ENCODE measurements at places on chromosomes 11 and 22.

DNA sequence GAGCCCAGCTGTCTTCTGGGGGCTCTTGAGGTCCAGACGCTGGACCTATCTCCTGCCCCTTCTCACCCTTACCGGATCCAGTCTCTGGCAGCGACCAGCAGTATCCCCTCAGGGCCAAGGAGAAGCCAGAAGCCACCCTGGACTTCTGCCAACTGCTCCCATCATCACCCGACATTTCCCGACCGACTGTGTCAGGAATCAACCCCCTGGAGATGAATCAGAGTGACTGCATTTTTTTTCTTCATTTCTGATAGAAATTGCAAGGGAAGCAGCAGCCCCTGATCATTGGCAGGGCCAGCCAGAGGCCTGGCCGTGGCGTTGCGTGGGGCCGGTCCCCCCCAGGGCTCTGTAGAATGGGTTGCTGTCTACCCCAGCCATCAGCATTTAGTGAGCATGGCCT, 5.2 kb upstream of the LIF start:
- H3K4me3 ChIP-seq: no peak overlapping the region
- peaks cover 71% of the 10 kb centered on the region for H3K4me1 ChIP-seq
- DNase-seq: no peak
- peaks cover 19% of the 10 kb centered on the region for H3K27me3 ChIP-seq
- H3K36me3 ChIP-seq: no peaks in the 10 kb centered on the region

DNA sequence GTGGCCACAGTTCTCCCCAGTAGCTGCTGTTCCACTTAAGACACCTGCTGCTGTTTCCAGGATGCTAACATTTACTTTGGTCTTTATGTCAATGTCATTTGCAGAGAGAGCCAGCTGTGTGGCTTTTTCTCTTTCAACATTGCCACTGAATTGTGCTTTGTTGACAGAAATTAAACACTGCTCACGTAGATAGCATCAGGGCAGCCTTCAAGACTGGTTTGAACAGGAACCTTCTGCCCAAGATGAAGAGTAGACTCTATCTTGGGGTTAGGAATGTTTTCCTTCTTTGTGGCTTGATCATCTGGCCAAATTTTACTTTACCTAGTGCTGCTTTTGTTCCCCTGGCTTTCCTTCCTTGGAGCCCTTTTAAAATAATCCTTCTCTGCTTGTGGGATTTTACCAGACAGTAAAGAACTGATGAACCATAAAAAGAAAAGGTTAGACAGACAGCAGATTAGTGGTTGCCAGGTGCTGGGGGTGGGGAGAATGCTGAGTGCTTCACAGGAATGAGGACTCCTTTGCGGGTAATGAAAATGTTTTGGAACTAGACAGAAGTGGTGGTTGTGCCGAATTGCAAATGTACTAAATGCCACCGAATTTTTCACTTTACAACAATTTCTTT, 22.7 kb upstream of the XBP1 start:
- no peak for DNase-seq
- peaks cover 5% of the 10 kb centered on the region for H3K27me3 ChIP-seq
- peak overlapping the region; percentile 72 for H3K27ac ChIP-seq
- H3K4me1 ChIP-seq: peaks cover 30% of the 10 kb centered on the region
- H3K36me3 ChIP-seq: peaks cover 10% of the 10 kb centered on the region

DNA sequence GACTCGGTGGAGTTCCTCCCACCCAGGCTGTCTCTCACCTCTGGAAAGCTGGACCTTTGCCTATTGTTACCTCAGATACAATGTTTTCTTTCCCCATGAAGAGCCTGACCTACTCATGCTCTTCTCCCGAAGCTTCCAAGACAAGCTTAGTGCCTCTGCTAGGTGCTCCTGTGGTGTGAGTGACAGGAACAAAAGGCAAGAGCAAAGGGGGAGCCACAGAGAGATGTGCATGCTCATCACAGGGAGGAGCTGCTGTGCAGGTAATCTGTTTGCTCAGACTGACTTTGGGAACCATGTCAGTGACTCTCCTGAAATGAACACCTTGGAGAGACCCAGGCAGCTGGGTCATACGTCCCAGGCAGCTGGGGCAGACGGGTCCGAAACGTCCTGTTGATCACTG, 53.6 kb upstream of the VSTM5 start:
- H3K4me3 ChIP-seq: no peak overlapping the region
- peaks cover 6% of the 10 kb centered on the region for H3K27me3 ChIP-seq
- H3K27ac ChIP-seq: no peak overlapping the region
- no peak for DNase-seq
- H3K4me1 ChIP-seq: no peaks in the 10 kb centered on the region

GRCh38 chr22:24427500-24428164, at the start of gene ADORA2A:
Gene ADORA2A, plus strand, starts transcription at chr22:24427599. Its CDS starts 5,806 bp downstream, at chr22:24433405.
- peaks cover 53% of the 10 kb centered on the region for H3K27me3 ChIP-seq
- no peaks in the 10 kb centered on the region for H3K36me3 ChIP-seq
- peaks cover 28% of the 10 kb centered on the region for H3K4me1 ChIP-seq

- no peak overlapping the region for H3K4me3 ChIP-seq
- H3K27me3 ChIP-seq: no peaks in the 10 kb centered on the region
- H3K4me1 ChIP-seq: peaks cover 7% of the 10 kb centered on the region
- no peaks in the 10 kb centered on the region for H3K36me3 ChIP-seq
- no peak overlapping the region for H3K27ac ChIP-seq
- DNase-seq: no peak
These were observed 110.8 kb downstream of the MTNR1B start for GRCh38 chr11:93080146-93080759.

DNA sequence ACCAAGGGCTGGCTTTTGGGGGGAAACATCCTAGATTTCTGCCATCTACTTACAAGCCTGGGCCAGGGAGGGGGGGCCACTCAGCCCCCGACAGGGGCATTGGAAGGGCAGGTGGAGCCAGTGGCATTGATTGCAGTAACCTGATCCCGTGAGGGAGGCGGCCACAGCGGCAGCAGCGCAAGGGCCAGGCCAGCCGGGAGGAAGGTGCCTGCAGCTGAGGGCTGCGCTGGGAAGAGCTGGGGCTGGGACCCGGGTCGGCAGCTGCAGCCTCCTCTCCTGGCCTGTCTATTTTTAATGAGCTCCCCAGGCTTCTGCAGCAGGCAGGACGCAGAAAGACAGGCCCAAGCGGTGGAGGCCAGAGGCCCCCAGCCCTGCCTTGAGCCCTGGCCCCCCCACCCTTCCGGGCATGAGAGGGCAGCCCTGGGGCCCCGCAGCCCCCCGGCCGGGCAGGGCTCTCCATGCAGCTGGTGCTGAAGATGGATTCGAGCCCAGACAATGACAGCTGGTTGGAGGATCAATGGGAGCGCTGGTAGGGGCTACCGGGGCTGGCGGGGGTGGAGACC, 10.6 kb downstream of the FREY1 start:
- DNase-seq: peak; percentile 79
- no peaks in the 10 kb centered on the region for H3K36me3 ChIP-seq
- peaks cover 69% of the 10 kb centered on the region for H3K4me1 ChIP-seq
- peak overlapping the region; percentile 50 for H3K4me3 ChIP-seq
- H3K27ac ChIP-seq: no peak overlapping the region
- H3K27me3 ChIP-seq: peaks cover 12% of the 10 kb centered on the region

DNA sequence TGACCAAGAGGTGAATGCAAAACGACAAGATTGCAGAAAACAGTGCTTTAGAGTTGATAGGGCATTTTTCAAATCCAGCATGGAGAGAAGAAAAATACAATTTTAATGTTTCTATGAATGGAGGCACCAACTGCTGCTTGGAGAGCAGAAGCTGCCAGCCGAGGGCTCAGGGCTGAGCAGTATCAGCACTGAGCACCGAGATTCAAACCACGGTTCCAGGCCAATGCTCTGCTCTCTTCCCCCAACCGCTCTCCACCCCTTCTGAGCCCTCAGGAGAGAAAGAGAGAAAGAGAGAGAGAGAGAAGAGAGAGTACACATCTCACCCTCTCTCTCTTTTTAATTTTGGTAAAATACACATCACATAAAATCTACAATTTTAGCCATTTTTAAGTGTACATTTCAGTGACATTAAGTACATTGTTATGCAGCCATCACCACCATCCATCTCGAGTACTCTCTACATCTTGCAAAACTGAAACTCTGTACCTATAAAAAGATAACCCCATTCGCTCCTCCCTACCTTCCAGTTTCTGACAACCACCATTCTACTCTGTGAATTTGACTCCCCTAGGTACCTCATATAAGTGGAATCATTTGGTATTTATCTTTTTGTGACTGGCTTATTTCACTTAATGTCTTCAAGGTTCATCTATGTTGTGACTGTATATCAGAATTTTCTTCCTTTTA, 333.3 kb downstream of the MIAT start:
- H3K4me3 ChIP-seq: no peak overlapping the region
- H3K36me3 ChIP-seq: no peaks in the 10 kb centered on the region
- DNase-seq: no peak
- H3K27ac ChIP-seq: no peak overlapping the region

- peaks cover 3% of the 10 kb centered on the region for H3K27me3 ChIP-seq
- H3K27ac ChIP-seq: no peak overlapping the region
These were observed 8.6 kb downstream of the LRRC32 start for GRCh38 chr11:76661834-76662434.
